ENCODE measurements at places on chromosomes 4 and X.

- DNase-seq, result no peak
Observed at GRCh38 chr4:182502064-182502463, 258.9 kb downstream of the TENM3 start.

DNA sequence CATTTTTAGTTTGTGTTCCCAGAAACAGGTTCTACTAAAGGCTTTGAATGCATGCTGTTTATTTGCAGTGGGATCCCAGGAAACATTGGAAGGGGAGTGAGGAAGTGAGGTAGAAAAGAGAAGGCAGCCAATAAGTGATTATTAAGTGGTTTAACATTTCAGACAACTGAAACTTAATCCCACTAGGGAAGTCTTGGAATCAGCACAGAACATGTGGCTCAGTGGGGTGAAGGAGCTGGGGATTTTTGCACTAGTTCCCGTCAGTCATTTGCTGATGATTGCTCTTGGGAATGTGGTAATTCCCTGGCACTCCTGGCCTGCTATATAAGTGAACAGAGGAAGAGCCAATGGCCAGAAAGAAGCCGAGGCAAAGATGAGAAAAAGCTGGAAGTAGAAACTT is 1053.0 kb upstream of the IGFBP7 start:
- no peak for DNase-seq

DNA sequence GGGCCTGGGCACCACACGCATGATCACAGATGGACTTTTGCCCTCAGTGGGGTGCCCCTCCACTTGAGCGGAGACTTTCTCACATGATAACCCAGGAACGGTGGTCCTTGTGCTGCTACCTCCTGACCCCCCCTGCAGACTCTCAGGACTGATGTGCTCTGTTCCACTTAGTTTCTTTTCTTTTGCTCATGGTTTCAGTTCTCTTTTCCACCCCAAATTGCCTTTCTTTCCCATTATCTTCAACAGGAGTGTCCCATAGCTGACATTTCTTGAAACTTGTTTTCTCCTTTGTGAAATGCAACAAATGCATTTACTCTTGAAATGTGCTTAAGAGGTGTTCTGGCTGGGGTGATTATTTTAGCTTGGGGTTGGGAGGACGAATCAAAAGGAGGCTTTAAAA is 9.0 kb downstream of the MPC1L start:
- DNase-seq, result no peak

DNA sequence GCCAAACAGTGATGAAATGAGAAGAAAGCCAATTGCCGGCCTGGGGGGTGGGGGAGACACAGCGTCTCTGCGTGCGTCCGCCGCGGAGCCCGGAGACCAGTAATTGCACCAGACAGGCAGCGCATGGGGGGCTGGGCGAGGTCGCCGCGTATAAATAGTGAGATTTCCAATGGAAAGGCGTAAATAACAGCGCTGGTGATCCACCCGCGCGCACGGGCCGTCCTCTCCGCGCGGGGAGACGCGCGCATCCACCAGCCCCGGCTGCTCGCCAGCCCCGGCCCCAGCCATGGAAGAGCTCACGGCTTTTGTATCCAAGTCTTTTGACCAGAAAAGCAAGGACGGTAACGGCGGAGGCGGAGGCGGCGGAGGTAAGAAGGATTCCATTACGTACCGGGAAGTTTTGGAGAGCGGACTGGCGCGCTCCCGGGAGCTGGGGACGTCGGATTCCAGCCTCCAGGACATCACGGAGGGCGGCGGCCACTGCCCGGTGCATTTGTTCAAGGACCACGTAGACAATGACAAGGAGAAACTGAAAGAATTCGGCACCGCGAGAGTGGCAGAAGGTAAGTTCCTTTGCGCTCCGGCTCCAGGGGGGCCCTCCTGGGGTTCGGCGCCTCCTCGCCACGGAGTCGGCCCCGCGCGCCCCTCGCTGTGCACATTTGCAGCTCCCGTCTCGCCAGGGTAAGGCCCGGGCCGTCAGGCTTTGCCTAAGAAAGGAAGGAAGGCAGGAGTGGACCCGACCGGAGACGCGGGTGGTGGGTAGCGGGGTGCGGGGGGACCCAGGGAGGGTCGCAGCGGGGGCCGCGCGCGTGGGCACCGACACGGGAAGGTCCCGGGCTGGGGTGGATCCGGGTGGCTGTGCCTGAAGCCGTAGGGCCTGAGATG is at the start of gene SHOX:
Gene SHOX (plus strand): TSS at position 180 of the 885 bp plus-strand sequence. CDS start 107 bp downstream, at position 287.
- DNase-seq, result no peak

- DNase-seq, result no peak
Observed at GRCh38 chrX:51568586-51568985, 50.1 kb downstream of the CENPVL3 start.

- DNase-seq, result no peak
Observed at GRCh38 chrX:148498067-148498466, 2.4 kb upstream of the AFF2 start.

DNA sequence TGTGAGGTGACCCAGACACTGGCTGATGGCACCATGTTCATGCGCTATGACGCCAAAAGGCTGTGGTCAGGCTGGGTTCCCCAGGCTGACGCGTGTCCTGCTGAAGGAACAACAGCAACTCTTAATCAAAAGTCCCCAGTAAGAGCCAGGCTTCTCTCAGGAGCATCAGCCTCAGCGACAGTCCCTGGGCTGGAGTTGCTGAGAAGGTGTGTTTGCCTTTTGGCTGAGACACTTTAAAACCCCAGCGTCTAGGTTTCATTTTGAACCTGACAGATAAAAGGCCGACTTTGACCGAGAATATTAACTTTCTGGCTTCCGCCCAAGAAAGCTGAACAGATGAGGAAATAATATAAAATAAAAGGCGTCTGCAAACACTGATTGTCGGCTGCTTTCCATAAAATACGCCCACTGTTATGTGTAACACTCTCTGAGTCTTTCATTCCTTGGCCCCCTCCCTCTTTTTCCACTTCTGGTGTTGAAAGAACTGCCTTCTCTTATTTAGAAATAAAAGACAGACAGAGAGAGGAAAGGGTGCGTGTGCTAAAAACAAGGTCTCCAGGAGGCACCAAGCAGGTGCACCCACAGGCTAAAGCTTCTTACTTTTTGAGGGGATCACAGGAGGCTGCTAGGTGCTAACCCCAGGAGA is 373.6 kb downstream of the MID1IP1 start:
- DNase-seq, result no peak

DNA sequence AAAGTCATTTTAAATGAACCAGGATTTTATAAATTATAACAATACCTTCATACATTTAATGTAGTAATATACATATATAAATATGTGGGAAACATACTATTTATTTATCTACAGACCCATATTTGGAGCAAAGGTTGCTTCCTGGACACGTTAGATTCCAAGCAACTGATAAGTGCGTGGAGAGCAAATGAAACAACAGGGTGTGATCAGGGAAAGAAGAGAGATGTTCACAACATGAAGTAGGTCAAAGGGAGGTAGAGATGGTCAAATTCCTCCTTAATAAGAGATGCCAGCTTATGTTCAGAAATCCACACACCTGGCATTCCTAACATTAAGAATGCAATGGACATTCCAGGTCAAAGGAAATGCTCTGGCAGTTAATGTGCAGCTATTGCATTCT is 53.1 kb upstream of the HPGD start:
- DNase-seq, result no peak

- DNase-seq, result no peak
Observed at GRCh38 chr4:181264893-181265292, 978.3 kb upstream of the TENM3 start.

DNA sequence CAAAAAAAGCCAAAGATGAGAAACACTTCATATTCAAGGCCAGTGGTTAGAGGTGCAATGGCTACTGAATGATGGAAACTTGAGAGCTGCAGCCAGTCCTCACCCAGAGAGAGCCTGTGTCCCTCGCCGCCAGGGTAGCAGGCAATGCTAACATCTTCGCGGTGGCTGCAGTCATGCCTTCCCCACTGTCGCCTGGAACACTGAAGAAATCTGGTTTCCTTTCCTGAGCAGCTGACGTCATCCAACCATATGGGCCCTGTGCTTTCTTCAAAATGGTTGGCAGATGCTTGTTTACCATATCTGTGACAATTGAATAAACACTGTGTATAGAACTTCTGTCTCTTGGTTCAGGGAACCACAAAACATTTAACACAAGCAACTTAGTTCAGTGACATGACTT is 39.7 kb downstream of the PRSS12 start:
- no peak for DNase-seq

- DNase-seq, result no peak
Observed at GRCh38 chrX:133819546-133819945, 165.8 kb downstream of the GPC3 start.

- no peak for DNase-seq
Observed at GRCh38 chr4:127448986-127449385, 183.8 kb upstream of the INTU start.

- DNase-seq, result no peak
Observed at GRCh38 chr4:116223040-116223732, 862.2 kb downstream of the TRAM1L1 start.

GRCh38 chrX:39921838-39922237 is 175.9 kb downstream of the BCOR start:
- no peak for DNase-seq

- no peak for DNase-seq
Observed at GRCh38 chr4:156816360-156816755, 155.2 kb downstream of the PDGFC start.

DNA sequence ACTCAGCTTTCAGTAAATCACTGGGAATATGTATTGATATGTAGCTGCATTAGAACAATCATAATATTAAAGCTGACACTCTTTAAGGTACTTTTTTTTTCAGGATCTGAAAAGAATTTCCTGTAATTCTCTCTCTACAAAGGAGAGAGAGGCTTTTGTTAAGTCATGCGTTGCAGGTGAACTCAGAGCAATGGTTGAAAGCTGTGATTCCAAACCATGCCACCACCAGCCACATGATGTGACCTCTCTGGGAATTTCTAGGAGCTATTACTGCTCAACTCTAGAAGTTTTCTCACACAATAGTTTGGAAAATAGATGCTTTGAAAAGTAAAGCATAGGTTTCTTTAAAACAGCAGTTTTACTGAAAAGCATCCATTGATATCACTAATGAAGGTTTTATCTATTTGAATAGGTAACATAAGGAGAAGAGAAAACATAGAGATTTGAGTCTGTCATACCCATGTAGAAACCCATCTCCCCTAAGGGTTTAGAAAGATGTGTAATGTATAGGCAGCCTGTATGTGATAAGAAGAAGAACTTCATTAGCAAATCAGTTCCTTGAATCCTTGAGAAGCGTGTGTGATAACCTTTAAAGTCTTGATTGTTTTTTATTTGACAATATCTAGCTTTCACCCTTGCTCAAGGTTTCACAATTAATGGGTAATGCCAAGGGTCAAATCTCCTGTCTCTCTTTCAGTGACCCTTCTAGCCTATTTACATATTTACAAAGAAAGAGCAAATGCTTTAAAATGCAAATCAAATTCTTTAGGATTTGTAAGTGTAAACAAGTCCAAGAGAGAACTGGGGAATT is 161.0 kb upstream of the ANKRD50 start:
- DNase-seq, result no peak

GRCh38 chr4:5893004-5893580 is at the start of gene CRMP1:
Gene CRMP1 (minus strand): TSS chr4:5893086. CDS start chr4:5892969, 117 bp downstream.
- DNase-seq, result no peak

- peak; percentile 13 for DNase-seq
Observed at GRCh38 chr4:183430317-183430993, 14.0 kb upstream of the CDKN2AIP start.

All from stimulated activated CD4-positive, alpha-beta T cell treated with anti-CD3 and anti-CD28 coated beads, Interleukin-4, amount 100 ng/mL, for 4 hours (primary cell).